ENCODE measurements at places on chromosomes 5 and 9. TPM values are rescaled to one million over a fixed set of nuclear protein-coding genes. Genes with fewer than 3 reads are reported as not detected.

The DMRT1 gene
- not detected for total RNA-seq

The MROH2B gene
- total RNA-seq, result not detected

DNA sequence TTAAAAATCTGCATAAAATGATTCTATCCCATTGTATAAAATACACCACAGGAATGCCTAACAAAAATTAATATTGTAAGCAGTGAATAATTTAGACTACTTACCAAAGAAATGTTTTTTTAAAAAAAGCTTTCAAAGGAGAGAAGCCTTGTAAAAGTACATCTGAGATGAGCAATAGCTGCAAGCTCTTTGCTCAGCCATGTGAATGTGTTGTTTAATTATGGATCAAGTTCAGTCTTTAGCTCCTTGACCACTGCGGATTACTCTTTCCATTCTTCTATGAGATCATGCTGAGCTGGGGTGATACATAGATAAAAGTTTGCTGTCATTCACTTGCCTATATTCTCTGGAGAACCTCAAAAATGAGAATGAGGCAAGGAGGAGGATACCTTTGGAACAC is 782.4 kb upstream of the ZNF608 start:
- no peaks in the 10 kb centered on the region for H3K27me3 ChIP-seq
- no peaks in the 10 kb centered on the region for H3K4me1 ChIP-seq
- H3K27ac ChIP-seq, result no peak overlapping the region
- no peak for DNase-seq
- no peaks in the 10 kb centered on the region for H3K36me3 ChIP-seq

- no peak for DNase-seq
- no peak overlapping the region for H3K27ac ChIP-seq
- H3K4me1 ChIP-seq, result no peaks in the 10 kb centered on the region
Measured at GRCh38 chr5:94885931-94886330, 267.5 kb downstream of the SLF1 start.

- H3K4me3 ChIP-seq, result no peak overlapping the region
- no peak for DNase-seq
- H3K27me3 ChIP-seq, result no peaks in the 10 kb centered on the region
- no peak overlapping the region for H3K27ac ChIP-seq
Measured at GRCh38 chr5:163318707-163319106, 118.7 kb upstream of the CCNG1 start.

DNA sequence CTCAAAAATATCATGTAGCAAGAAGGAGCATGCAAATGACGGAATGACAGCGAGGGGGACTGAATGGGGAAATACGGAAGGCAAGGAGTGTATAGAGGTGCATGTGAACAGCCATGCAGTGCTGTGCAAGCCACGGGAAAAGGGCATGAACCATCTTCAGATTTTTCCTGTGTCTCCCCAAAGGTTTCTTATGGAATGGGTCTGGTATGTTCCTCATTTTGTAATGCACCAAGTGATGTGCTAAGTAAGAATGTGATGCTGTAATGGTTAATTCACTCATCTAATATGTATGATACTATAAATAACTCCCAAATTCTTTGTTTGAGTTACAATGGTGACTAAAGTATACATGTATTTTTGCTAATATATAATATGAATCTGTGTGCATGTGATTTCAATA is 99.0 kb upstream of the DAB2 start:
- H3K27me3 ChIP-seq, result no peaks in the 10 kb centered on the region
- H3K36me3 ChIP-seq, result no peaks in the 10 kb centered on the region
- no peak for DNase-seq

GRCh38 chr5:39424736-39425637 is at the start of gene DAB2:
TSS of gene DAB2 (minus strand) at chr5:39424980. CDS start at chr5:39394320, 30,660 bp downstream.
- H3K36me3 ChIP-seq, result no peaks in the 10 kb centered on the region
- peak within 1 kb of the TSS; percentile 52 for H3K27ac ChIP-seq
- peak; percentile 85 for DNase-seq
- H3K27me3 ChIP-seq, result no peaks in the 10 kb centered on the region
- H3K4me1 ChIP-seq, result peaks cover 35% of the 10 kb centered on the region
- H3K4me3 ChIP-seq, result peak within 1 kb of the TSS; percentile 42

- H3K36me3 ChIP-seq, result no peaks in the 10 kb centered on the region
- H3K27ac ChIP-seq, result no peak overlapping the region
- H3K4me3 ChIP-seq, result no peak overlapping the region
- DNase-seq, result peak; percentile 70
Measured at GRCh38 chr5:153964880-153965645, 73.6 kb downstream of the FAM114A2 start.

- no peak for DNase-seq
- H3K27me3 ChIP-seq, result peaks cover 2% of the 10 kb centered on the region
- H3K4me1 ChIP-seq, result peaks cover 4% of the 10 kb centered on the region
- H3K36me3 ChIP-seq, result no peaks in the 10 kb centered on the region
- no peak overlapping the region for H3K4me3 ChIP-seq
Measured at GRCh38 chr5:14038341-14038959, 94.0 kb upstream of the DNAH5 start.

DNA sequence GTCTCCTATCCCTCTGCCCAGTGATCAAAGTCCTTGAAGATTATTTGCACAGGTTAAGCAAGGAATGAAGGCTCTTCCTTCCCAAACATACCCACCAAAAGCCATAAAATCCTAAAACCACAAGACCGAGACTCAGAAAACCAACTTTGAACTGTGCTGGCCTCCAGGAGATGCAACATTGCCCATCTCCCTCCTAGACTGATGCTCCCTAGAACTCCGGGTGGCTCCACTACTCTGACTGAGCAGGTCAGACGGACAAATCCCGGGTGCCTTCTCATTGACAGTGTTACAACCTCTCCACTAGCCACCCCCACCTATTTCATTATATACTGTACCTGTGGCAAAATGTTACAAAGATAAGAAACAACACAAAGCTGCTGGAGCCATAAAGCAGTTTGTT is 110.1 kb downstream of the FANCC start:
- H3K4me3 ChIP-seq, result no peak overlapping the region
- H3K4me1 ChIP-seq, result no peaks in the 10 kb centered on the region
- H3K27me3 ChIP-seq, result no peaks in the 10 kb centered on the region
- H3K36me3 ChIP-seq, result no peaks in the 10 kb centered on the region
- H3K27ac ChIP-seq, result no peak overlapping the region

All from K562 (cell line).